ENCODE measurements at places on chromosomes 5 and 9. TPM values are rescaled to one million over a fixed set of nuclear protein-coding genes. Genes with fewer than 3 reads are reported as not detected.

ZCCHC9 gene
- total RNA-seq = 44.6 TPM

RMRP gene
- total RNA-seq = 99,310 TPM

S100Z gene
- not detected for total RNA-seq

SPINK1 gene
- total RNA-seq = not detected

ZNG1E gene
- 18.6 TPM for total RNA-seq

LRRC8A gene
- total RNA-seq = 35.3 TPM

PCDHGA8 gene
- 2.5 TPM for total RNA-seq

GPR151 gene
- not detected for total RNA-seq

PCDHGB6 gene
- total RNA-seq = 2.9 TPM

CORO2A gene
- 7.3 TPM for total RNA-seq

FOXD4L6 gene
- not detected for total RNA-seq

ECPAS gene
- total RNA-seq = 58.2 TPM

CDX1 gene
- total RNA-seq = not detected

CAPSL gene
- not detected for total RNA-seq

TAS2R1 gene
- total RNA-seq = not detected

SOX30 gene
- total RNA-seq = not detected

PCDHGC3 gene
- 50.2 TPM for total RNA-seq

NPR3 gene
- 0.31 TPM for total RNA-seq

GRXCR2 gene
- not detected for total RNA-seq

RMND5B gene
- total RNA-seq = 23.0 TPM

NDUFA8 gene
- 28.6 TPM for total RNA-seq

MED27 gene
- total RNA-seq = 20.4 TPM

CSF2 gene
- not detected for total RNA-seq

OR2Y1 gene
- total RNA-seq = not detected

ARHGEF39 gene
- total RNA-seq = 7.0 TPM

JMY gene
- 12.0 TPM for total RNA-seq

URM1 gene
- 33.7 TPM for total RNA-seq

GDA gene
- not detected for total RNA-seq

SPATA6L gene
- under 0.01 TPM for total RNA-seq

LRRC26 gene
- 0.15 TPM for total RNA-seq

CER1 gene
- not detected for total RNA-seq

PTPRD gene
- total RNA-seq = not detected

PCDHGA11 gene
- 4.8 TPM for total RNA-seq

BTNL8 gene
- total RNA-seq = not detected

FOXD4 gene
- under 0.01 TPM for total RNA-seq

DMRTA1 gene
- total RNA-seq = not detected

FIBCD1 gene
- under 0.01 TPM for total RNA-seq

NMUR2 gene
- not detected for total RNA-seq

LCN12 gene
- not detected for total RNA-seq

C9orf50 gene
- total RNA-seq = not detected

OLFM1 gene
- total RNA-seq = 15.1 TPM

NRARP gene
- not detected for total RNA-seq

PCDHGB5 gene
- total RNA-seq = 20.0 TPM

AGXT2 gene
- total RNA-seq = not detected

ADGRD2 gene
- total RNA-seq = not detected

GAS1 gene
- 45.8 TPM for total RNA-seq

PROB1 gene
- 0.46 TPM for total RNA-seq

LAMC3 gene
- total RNA-seq = 0.77 TPM

TAF11L14 gene
- total RNA-seq = not detected

SPINK7 gene
- not detected for total RNA-seq

CNTNAP3 gene
- not detected for total RNA-seq

PTCH1 gene
- total RNA-seq = 3.2 TPM

Data from melanocyte of skin (primary cell).